Activated T-cell treated with anti-CD3 and anti-CD28 coated beads, Interleukin-2, amount 50 U/mL, for 24 hours (primary cell): ENCODE measurements at places on chromosomes 1 and 21.

DNA sequence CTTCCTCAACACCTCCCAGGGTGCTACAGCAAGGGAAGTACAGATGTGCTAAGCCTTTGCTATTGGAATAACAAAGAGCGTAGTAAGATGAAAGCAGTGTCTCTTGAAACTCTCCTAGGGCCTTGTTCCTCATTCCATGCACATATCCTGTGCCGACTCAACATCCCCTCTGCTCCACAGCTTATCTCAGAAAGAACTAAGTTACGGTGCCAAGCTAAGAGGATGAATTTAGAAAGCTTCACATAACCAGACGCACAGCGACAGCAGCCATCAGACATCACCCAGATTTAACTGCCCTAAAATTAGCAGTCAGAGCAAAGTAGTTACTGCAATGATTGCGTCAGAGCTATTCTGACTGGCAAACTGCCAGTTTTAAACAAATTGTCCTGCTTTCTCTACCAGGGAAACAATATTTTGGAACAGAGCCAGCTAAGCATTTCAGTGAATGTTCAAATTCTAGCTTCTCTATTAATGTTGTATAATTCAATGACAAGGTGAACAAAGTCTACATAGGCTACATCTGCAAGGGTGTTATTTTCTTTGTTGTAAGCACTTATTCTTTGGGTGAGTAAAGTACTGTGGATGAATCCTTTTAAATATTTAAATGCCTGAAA, 9.5 kb downstream of the SIPA1L2 start:
- DNase-seq, result no peak

GRCh38 chr1:213320191-213320870, 269.3 kb downstream of the RPS6KC1 start:
- no peak for DNase-seq

DNA sequence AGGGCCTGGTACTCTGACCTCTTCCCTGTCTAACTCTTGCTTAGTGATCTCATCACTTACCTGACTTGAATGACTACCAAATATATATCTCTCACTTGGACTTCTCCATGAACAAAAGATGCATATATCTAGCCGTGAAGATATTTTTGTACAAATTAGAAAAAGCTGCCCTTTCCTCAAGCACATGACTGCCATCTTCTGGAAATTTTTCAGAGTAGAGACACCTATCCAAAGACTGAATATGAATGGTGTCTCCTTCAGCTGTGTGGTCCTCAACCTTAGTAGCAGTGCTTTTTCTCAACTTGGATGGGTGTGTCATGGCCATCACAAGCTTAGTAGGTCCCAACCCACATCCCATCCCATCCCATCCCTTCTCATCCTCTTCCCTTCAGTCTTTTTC, 142.3 kb downstream of the DNM3 start:
- DNase-seq, result no peak

DNA sequence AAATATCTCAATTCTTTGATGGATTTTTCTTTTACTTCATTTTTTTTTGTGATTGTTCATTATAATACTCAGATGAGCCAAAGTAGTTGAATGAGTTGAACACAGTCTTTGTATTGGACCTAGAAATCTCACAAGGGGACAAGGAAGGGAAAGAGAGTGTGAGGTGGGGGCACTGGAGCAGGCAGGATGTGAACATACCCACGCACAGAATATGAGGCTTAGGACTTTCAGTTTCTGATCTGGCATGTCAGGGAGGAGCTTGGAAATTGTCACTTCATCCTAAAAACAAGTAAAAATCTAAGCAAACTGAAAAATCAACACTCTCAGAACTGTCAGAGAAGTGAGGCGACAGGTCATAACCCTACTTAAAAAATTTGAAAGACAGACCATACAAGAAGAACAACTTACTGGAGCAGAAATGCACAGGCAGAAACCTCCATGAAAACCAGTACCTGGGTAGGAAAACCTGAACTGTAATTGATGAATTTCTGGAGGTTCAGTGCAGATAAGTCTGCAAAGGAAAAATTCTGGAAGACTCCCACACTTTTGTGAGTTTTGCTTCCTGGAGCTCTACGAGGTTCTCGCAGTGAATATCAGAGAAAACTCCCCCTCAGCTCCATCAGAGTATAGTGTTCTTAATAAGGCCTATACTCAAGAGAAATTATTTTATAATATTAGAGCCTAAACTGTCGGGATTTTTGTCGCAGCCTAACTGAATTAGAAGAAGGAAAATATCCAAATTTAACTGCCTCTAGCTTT, 3.6 kb upstream of the PTGS2 start:
- DNase-seq, result no peak

- no peak for DNase-seq
Measured at GRCh38 chr1:62391369-62391971, 45.4 kb upstream of the USP1 start.
